Kidney glomerular epithelial cell (primary cell): ENCODE measurements at places on chromosomes 16 and 17.

DNA sequence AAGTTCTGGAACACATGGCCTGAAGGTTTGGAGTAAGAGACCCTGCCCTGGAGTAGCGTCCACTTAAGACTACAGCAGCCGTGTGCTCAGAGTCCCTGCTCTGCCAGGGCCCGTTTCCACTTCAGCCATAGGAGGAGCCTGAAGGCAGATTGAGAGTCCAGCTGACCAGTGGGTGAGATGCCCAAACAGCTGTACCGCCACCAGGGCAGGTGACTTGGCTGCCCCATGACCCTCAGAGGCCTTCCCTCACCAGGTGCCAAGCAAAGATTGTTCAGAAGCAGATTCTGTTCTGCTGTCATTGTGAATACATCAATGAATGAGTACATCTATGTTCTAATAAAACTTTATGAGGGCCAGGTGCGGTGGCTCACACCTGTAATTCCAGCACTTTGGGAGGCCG, 178.8 kb downstream of the RAB11FIP4 start:
- DNase-seq: no peak

- DNase-seq: no peak
Measured at GRCh38 chr17:35932586-35932985, 2.0 kb upstream of the RDM1 start.

DNA sequence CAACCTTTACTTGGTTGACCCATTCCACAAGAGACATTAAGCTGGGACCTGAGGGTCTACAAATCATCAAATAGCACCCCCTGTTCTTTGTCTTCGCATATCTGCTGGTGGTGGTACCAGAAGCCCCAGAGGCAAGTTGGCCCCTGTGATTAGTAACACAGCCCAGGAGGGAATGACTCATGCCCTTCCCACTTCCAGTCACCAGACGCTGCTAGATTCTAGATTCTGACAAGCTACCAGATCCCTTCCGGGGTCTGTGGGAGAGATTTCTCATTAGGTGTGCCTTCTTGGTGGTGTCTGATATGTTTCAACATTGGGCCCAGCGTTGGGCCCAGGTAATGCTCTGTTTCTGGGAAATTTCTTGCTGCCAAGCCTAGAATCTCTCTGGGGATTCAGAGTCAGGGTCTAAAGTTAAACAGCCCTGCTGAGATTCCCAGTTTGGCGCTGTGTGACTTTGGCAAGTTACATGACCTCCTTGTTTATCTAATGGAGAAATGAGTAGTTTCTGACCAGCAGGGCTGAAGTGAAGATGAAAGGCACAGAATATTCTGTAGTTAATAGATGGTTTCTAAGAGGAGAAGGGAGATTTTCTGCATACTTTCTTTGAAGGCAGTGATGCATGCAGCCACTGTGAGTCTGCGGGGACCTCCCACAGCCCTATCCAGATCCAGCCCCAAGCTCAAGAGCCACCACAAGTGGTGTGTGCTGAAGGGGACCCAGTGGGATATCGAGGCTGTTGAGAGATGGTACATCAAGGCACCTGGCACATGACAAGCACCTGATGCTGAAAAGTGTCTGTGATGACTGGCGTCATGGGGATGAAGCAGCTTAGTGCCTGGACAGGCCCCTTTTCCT, 3.9 kb downstream of the TRPV2 start:
- peak; percentile 91 for DNase-seq

GRCh38 chr17:34171245-34171818, 83.8 kb upstream of the CCL2 start:
- peak; percentile 30 for DNase-seq
